ENCODE measurements at places on chromosomes 1 and 21.

- DNase-seq = no peak
These were observed 11.5 kb upstream of the VASH2 start for GRCh38 chr1:212938846-212939245.

DNA sequence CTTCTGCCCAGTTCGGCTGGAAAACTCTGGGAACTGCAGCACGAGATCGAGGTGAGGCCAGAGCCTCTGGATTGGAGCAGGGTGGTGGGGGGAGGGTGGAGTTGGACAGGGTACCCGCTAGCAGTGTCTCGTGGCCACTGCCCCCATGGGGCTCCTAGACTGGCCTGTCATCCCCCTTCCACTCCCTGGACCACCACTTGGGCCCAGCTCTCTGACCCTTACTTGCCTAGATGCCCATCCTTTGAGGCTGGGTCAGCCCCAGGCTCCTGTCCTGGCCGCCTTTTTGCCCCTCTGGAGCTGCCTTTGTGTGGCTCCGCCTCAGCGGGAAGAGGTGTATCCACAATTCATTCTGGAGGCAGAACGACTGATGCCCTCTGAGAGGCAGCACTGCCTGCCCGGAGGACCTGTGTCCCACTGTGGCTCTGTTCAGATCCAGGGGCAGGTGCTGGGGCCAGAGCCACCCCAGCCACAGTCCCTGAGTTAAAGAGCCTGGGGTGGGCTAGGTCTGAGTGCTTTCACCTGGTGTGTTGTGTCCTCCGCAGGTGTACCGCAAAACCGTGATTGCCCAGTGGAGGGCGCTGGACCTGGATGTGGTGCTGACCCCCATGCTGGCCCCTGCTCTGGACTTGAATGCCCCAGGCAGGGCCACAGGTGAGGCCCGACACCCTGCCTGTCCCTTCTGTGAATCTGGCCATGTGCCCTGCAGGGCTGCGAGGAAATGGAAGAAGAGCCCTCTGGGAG lies 17.7 kb downstream of the FAAH start:
- no peak for DNase-seq

GRCh38 chr1:185156288-185156853 lies 382 bp downstream of the TRMT1L start:
- peak; percentile 75 for DNase-seq

DNA sequence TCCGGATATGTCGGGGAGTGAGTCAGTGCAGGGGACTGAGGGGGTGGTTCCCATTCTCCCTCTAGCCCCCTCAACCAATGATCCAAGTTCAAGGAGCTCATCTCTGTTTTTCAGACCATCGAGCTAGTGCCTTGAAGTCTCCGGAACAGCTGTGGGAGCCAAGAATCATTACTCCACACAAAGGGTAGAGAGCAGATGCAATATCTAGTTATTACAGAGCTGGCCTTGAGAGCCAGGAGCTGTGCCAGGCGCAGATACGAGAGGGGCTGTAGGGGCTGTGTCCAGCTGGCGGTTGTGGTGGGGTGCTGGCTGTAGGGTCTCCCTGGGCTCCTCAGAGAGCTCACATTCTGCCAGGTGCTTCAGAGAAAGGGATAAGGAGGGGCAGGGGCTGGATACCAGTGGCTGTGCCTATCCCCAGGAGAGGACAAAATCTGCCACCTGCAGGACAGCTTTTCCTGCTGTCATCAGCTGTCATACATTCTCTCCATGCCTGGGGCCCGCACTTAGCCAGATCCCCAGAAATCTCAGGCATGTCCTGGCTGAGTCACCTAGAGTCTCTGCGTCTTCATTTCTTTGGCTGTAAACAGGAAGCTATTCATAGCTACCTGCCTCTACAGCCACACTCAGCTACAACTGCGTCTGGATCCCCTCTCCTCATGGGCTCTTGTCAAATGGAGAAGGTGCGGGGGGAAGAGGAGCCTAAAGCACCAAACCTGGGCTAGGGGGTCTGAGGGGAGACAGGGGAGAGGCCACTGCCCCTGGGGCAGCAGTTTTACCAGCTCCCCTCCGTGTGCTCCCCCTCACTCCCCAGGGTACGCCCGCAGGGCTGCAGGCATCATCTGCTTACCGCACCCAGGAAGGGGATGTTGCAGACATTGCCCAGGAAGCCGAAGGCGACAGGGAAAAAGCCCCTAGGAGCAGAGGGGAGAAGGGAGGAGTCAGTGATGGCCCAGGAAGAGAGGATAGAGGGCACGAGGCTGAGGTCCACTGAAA lies 2.4 kb upstream of the KISS1 start:
- no peak for DNase-seq

DNA sequence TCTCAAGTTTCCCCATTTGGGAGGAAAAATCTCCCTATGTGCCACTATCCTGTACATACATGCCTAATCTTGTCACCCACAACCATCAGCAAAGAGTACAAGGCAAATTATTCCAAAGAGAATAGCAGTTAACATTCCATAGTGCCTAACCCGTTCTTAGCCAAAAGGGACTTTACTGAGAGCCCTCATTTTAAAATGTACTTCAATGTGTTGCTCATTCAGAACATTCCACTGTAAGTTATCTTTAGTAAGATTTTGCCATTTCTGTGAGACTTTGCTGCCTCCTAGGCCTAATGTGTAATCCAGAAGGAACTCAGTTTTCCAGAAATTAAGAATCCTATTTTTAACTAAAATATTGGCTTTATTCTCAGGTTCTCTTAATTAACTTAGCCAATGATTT lies 11.3 kb upstream of the MRPL55 start:
- no peak for DNase-seq

DNA sequence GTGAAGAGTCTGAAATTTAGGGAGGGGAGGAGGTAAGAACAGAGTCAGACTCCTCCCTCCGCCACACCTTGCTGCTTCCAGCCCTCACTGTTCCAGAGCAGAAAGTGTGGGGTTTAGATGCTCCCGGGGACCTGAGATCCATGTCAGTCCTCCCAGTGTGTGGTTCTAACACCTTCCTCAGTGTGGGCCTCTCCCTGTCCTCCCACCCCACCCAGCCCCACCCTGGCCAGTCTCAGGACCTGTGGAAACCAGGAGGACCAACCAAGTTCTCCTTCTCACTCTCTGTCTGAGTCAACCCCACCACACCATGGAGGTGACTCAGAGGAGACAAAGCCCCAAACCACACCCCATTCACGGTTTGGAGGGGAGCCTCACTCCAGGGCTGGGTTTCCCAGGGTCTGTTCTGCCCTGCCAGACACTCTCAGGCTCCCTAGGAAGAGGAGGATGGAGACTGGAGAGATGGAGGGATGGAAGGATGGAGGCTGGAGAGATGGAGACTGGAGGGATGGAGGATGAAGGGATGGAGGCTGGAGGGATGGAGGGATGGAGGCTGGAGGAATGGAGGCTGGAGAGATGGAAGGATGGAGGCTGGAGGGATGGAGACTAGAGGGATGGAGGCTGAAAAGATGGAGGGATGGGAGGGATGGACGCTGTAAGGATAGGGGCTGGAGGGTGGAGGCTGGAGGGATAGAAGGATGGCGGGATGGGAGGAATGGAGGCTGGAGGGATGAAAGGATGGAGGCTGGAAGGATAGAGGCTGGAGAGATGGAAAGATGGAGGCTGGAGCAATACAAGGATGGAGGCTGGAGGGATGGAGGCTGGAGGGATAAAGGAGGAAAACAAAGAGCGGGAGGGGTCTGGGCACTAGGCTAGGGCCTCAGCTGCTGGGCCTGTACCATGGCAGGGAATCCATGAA lies 100.9 kb upstream of the RUNX3 start:
- no peak for DNase-seq

DNA sequence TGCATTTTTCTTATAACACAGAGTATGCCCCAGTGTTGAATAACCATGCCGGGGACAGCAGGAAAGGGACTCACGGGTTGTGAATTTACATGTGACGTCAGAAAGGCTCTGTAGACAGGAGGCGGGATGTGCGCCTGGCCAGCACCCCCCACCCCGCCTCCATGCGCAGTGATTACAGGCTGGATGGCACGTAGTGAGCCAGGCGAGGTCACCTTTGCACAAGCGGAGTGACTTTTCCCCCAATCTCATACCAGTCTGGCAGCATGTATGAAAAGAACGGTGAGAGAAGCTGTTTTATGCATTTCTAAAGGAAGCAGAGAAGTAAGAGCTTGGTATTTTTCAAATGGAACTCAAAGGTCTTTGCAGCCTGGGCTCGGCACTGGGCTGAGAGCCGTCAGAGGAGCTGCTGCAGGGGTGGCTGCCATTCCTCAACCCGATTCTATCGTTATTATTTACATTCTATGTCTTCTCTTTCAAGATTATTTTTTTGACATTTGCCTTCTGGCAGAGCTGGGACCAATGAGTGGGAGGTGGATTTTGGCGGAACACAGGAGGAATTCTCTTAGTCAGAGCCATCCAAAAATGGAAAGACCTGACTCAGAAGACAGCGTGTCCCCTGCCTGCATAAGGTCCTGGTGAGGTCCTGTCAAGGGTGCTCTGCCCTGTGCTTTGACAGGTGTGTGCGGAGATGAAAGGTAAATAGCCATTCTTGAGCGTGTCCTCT lies 115.6 kb upstream of the SLC45A1 start:
- DNase-seq = no peak

GRCh38 chr21:14762734-14763694 lies 216.9 kb upstream of the SAMSN1 start:
- no peak for DNase-seq

GRCh38 chr1:87318056-87318650 lies 10.5 kb upstream of the LMO4 start:
- DNase-seq = no peak

DNA sequence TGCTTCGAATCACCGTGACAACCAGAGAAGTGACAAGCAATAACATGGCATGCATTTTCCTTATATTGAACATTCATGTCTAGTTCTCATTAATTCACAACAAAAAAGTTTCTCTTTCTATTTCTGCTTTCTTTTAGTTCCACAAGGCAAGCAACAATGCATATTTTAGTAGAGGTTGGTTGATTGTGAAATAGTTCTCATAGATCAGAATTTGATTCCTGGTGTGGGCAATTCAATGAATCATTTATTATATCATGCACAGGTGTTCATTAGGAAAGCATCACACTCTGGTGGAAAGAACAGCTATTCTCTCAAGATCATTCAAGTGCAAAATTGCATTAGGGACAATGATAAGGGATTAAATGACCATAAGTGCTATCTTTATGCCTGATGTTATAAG lies 980.9 kb downstream of the BRINP3 start:
- no peak for DNase-seq

DNA sequence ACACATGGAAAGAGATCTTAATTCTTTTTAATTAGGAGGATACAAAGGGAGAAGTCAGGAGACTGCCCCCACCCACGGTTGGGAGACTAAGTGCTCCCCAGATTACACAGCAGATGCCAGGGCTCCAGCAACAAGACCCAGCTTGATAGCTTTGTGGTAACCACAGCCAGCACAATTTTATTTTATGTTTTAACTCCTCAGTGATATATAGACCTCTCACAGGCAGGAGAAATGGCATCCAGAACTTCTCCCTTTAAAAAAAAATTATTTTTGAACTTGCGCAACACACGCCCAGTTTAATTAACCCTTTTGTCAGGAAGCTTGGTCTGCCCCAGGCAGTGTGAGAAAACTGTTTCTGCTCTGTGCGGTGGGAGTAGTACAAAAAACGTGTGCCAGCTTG lies 62.6 kb upstream of the ACOT11 start:
- DNase-seq = no peak

DNA sequence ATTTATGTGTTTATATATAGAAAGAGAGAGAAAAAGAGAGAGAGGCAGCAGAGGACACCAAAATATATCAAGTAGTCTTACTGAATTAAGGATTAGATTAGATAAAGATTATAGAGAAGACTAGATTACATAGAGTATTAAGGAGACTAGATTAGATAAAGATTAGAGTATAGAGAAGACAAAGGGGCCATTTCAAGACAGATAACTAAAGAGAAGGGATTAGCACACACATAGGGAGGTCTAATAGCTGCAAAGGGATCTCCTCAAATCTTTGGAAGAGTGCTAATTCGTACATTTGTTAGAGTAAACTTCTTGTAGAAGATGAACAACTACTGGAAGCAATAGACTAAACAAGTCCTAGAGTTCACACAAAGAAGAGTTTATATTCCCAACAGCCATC lies 34.2 kb downstream of the OR6Y1 start:
- no peak for DNase-seq

GRCh38 chr1:47410068-47410455 lies 6.0 kb upstream of the FOXE3 start:
- DNase-seq = no peak

GRCh38 chr1:230899841-230900251 lies 31.5 kb upstream of the C1orf198 start:
- no peak for DNase-seq

DNA sequence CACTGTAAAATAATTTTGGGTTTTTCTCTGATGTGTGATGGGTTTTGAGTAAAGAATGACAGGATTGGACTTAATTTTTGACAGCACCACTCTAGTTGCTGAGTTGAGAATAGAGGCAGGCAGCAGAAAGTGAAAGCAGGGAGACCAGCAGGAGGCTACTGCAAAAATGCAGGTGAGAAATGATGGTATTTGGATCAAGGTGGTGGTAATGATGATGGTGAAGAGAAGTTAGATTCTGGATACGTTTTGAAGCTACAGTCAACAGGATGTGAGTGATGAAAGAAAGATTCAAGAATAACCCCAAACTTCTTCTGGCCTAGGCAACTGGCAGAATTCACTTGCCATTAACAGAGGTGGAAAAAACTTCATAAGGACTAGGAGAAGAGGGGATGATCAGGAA lies 14.8 kb upstream of the AK5 start:
- no peak for DNase-seq
